ENCODE measurements at places on chromosomes 3 and 15.
A peak's percentile ranks its signal among the peaks of the same experiment; 100 is the strongest.

DNA sequence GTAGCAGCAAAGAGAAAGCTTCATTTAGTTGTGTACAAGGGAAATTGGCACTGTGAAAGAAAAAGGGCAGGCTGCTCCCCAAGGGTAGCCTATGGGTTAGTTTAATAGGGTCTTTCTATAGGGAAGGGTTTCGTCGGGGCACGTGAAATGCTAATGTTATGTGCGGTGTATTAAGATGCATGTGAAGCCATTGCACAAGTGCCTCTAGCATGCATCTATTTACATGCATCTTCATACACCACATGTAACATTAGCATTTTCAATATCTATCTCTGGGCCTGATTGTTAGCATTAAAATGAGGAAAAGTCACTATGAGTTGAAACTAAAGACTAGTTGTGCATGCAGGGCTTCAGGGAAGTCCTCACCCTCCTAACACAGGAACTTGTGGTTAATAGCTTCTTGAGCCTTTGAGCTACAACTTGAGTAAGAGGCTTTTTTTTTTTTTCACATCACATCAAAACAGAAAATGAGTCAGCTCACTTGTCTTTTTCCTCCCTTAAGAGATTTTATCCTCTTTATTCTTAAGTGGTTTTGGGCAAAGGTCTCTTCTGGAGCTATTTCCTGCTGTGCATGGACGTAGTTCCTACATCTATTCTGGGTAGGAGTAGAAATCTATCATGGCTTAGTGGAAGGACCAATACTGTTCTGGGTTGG lies 613.4 kb downstream of the ZPLD1 start:
- no peak for DNase-seq

- DNase-seq, result no peak
Observed at GRCh38 chr15:85681386-85681785, 113.3 kb downstream of the KLHL25 start.

GRCh38 chr15:84598993-84599392 lies 1.8 kb upstream of the ZSCAN2 start:
- DNase-seq, result peak; percentile 36

- DNase-seq, result no peak
Observed at GRCh38 chr3:181362378-181362777, 349.3 kb upstream of the SOX2 start.

DNA sequence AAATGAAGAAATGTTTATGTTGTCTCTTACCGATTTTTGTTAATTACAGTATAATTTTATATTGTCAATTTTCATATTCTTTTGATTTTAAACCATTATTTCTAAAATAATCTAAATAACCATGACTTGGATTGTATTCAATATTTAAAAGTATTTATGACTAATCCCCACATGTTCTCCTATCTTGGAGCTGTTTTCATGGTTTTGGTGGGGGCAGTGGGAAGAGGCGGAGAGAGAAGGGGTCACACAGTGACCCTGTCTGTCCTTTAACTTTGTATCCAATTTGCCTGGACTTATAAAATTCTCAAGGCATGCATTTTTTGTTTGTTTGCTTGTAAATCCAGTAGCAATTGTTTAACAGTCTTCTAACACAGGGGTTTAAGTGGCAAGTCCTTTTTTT lies 407.4 kb downstream of the NTRK3 start:
- no peak for DNase-seq

- no peak for DNase-seq
Observed at GRCh38 chr3:17632401-17633100, 109.9 kb downstream of the TBC1D5 start.

DNA sequence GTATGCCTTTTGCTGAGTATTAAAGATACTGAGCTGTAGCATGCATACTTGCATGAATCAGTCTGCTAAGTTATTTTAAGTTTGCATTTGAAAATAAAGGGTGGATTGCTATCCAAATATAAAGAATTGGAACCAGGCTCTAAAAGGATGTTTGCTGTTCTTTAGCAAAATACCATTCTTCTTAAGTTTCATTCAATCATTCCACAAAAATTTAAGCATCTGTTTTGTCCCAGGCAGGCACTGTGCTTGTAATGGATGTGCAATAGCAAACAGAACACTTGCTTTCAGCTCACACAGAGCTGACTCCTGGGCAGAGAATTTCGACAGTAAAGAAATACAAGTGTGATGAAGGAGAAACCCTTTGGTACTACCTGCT lies 151.1 kb downstream of the PGPEP1L start:
- no peak for DNase-seq

DNA sequence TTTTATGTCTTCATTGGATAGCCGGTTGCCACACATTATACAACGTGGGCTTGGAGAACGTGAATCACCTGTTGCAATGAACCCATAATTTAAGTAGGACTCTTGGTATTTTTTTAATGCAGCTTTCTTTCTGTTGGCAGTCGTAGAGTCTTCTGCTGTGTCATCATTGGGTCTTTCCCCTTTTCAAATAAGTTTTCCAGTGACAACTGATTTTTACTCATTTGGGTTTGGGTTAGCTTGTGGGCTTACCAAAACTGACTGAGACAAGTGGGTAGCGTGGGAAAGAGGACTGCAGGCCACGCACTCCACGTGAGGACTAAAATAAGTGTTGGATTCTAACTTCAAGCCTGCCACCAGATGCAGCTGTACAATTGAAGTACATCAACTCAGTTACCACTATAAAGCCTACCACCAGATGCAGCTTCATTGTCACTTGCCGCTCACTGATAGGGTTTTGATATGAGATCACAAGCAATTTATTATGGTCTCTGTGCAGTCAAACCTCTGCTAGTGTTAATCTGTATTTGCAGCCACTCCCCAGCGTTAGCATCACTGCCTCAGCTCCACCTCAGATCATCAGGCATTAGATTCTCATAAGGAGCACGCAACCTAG lies 6.4 kb upstream of the CAPN7 start:
- no peak for DNase-seq

GRCh38 chr3:128878011-128878457 lies 1.4 kb upstream of the ACAD9 start:
- DNase-seq, result no peak

GRCh38 chr3:9750556-9751411 lies 1.0 kb downstream of the OGG1 start:
- no peak for DNase-seq

All from activated naive CD4-positive, alpha-beta T cell treated with Interleukin-2 at 50 U/mL for 16 hours (primary cell).